ENCODE measurements at places on chromosomes 2 and 18.

DNA sequence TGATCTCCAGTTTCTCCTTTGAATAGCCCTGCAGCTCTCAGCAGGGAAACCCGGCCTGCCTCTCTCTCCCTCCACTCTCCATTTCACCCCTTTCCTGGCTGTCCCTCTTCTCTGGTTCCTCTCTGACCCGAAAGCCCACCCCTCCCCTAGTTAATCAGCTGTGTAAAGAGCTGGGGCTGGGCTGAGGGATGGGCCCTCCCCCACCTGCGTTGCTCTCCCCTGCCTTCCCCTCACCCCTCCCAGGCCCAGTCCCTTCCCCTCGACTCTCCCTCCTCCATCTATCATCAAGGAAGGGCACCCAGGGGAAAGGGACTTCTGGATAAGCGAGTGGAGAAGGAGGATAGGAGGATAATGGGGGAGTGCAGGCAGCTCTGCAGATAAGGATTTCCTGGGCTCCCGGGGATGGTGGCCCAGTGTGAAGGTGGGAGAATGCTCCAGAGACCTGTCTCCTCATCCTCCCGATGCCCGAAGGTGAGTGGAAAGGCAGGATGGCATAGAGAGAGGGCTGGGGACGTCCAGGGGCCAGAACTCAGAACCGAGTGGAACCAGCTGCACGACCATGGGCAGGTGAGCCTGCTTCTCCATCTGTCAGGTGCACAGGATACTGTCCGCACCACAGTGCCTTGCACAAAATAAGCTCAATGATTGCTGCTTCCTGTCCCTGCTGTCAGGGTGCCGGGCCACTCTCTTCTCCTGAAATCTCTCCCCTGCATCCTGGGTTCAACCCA is 12.0 kb downstream of the SLC30A3 start:
- no peak for DNase-seq

GRCh38 chr2:196012314-196012713 is 56.3 kb downstream of the DNAH7 start:
- no peak for DNase-seq

DNA sequence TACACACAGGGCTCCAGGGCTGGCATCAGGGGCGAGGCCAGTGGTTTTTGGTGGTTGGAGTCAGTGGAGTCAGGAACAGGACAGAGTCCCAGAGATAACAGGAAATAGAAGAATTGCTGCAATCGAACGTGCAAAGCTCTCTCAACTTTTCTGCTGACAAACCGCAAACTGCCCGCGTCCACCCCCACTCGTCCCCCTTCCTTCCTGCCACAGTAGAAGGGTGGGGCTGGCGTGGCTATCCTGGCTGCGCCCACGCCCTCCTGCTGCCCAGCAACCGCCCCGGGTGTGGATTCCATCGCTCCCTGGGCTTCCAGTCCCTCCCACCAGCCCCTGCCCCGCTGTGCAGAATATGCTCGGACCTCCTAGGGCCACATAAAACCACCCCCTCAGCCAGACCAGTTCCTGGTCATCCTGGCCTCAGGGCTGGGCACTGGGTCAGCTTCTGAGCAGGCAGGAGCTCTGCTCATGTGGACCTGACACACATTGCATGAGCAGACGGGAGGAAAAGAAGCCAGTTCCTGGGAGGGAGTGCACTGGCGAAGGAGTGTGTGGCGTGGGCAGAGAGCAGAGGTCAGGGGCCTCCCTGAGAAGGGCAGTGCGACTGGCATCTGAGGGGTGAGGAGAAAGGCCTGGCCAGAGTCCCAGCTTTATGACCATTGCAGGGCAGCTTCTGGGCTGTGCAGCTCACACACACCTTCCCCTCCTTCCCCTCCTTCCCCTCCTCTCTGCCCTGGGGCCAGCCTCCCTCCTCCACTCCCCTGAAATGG is 85.4 kb upstream of the ATG16L1 start:
- no peak for DNase-seq

GRCh38 chr18:61988100-61988499 is 95.3 kb upstream of the RNF152 start:
- no peak for DNase-seq

DNA sequence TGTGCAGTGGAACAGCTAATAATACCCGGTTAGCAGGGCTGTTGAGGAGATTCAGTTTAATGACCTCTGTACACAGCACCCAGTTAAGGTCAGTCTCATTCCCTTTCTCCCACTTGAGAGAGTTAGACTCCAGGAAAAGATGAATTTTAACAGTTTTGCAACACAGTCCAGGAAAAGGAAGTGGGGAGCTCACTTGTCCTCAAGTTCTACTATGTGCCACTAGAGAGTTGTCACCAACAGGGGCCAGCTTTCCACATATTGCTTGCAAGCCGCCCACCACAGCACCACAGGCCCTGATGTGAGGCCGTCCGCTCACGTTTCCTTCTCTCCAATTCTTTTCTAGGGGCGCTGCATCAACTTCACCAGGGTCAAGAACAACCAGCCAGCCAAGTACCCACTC is 142.1 kb downstream of the GFPT1 start:
- DNase-seq, result no peak

- no peak for DNase-seq
Measured at GRCh38 chr2:242064364-242065250, 195.1 kb downstream of the RTP5 start.

DNA sequence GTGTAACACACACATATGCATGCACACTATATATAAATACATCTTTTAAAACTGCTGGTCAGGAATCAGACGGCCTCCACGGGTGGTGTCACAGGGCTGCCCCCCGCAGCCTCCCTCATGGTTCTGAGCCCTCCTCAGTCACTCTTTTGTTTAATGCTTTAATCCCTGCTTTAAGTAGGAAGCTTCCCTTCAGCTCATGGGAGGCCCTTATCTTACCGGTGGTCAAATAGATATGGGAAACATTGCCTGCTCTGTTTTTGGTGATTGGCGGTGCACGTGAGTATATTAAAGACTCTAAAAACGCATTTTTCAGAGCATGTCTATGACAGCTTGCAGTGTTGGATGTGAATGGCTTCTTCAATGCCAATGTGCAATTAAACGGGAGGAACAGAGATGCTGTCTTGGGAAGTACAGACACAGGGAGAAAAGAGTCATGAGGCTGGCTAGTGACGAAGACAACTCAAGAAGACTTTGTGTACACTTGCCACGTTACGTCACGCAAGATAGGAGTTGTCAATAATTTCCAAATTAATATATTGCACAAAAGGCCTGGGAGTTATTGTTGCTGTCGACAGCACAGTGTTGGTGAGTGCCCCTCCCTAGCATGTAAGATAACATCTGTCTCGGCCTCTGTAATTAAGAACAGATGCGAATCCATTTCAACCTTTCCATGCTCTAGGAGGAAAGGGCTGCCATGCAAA is 23.3 kb downstream of the GNLY start:
- DNase-seq, result no peak

DNA sequence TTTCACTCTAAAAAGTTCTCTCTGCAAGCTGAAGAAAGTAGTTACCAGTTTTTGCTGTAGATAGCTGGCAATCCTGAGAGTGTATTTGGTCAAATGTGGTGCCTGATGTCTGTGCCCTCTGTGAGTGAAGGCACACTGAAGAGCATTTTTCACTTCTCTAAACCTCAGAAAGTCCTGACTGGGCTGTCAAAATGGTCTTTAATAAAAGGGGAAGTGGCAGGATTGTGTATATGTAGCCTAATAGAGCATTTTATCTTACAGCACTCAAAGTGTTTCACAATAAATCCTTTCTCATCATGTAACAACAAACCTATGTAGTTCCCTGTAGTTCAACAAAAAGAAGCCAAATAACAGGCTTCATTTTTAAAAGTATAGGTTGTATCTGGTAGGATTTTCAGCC is 1552.3 kb upstream of the SLC39A10 start:
- no peak for DNase-seq

GRCh38 chr2:203501873-203502272 is 33.2 kb downstream of the RAPH1 start:
- DNase-seq, result no peak

- DNase-seq, result no peak
Measured at GRCh38 chr2:179654806-179655205, 206.6 kb downstream of the ZNF385B start.

DNA sequence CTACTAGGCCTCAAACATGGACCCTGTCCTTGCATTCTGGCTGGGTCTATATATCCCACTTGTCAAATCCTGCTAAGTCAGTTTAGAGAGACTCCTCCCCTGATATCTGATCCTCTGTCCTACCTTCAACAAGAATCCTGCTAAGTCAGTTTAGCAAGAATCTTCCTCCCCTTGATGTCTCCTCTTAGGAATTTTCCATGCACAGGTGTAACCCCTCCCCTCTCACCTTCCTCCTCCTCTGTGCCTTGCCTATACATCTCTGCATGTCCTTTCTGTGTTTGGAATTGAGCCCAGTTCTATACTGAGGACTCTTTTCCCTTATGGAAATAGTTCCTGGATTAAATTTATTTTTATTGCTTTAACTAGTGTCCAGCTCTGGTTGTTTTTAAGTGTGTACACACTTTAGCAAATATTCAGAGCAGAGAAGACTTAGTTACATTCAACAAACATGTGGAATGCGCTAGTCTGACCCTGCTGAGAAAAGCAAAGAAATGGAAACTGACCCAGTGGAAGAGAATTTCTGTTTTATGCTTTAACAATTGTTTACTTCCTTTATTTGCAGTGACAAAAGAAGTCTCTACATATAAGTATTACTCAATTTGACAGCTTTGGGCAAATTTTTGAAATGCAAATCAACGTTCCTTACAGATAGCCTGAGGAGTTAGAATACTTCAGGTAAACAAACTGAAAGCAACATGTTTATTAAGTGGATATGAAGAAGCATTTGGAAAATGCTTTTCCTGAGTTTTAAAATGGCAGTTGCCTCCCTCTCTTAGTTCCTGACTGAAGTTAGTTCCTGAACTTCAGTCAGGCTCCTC is 80.6 kb downstream of the RIT2 start:
- DNase-seq, result no peak

DNA sequence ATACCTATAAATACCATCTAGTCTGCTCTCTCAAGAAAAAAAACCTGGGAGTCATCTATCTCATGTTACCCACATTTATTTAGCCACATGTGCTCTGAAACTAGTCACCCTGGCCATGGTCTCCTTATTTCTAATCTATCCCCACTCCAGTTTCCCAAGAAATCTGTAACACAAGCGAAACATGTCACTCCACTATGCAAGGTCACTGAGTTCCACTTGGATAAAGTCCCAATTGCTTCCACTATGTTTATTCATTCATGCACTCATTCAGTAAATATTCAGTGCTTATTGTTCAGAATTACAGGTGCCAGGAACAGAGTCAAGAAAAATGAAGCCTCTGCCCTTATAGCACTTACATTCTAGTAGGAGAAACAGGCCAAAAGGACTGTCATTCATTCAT is 369.4 kb upstream of the CYRIA start:
- no peak for DNase-seq
